SK-N-SH treated with all-trans-retinoic acid at 6 μM for 48 hours (cell line): ENCODE measurements at places on chromosomes 2 and 18.

DNA sequence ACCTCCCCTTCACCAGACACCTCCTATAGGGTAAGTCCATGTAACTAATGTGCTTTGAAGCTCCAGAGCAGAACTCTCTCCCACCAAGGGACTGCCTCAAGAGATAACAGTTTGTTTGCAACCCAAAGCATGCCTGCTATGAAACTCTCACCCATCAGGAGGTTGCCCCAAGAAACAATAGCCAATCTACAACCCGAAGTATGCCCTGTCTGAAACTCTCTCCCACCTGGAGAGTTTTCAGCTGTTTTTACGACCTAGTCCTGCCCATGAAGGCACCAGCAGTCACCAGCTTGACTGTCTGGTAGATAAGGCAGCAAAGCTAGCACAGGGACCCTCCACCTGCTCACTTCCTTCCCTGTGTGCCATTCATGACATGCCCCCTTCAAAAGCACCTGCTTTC, 533.9 kb upstream of the CRIM1 start:
- no peak for ATAC-seq

DNA sequence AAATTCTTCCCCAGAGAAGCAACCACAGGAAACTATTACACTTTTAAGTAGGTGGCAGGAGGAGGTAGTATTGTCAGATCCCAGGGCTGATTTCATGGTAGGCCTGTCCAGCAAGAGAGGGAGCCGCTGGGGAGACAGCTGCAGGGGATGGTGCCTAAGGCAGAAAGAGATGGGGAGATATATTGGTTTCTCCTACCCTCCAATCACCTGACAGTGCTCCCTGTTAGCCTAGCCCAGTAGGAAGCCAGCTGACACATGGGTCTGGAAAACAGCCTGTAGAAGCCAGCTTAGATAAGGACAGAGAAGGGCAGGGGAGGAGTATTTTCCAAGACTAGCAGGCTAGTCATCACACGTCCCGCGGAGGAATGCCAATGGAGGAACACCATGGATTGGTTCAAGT, 8.2 kb upstream of the SPOPL start:
- no peak for ATAC-seq

DNA sequence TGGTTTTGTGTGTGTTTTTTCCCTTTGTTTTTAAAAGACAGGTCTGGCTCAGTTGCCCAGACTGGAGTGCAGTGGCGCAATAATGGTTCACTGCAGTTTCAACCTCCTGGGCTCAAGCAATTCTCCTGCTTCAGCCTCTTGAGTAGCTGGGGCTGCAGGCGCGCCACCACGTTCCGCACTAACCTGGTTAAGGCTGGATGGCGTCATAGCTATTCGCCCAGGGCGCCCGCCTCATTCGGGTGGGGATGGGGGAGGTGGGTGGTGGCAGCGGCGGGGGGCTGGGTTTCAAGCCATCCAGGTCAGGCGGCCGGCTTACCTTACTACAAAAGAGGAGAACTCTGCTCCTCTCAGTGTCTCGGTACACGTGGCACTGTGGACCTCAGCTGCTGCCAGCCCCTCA, 42.8 kb downstream of the EEF1B2 start:
- ATAC-seq = no peak

DNA sequence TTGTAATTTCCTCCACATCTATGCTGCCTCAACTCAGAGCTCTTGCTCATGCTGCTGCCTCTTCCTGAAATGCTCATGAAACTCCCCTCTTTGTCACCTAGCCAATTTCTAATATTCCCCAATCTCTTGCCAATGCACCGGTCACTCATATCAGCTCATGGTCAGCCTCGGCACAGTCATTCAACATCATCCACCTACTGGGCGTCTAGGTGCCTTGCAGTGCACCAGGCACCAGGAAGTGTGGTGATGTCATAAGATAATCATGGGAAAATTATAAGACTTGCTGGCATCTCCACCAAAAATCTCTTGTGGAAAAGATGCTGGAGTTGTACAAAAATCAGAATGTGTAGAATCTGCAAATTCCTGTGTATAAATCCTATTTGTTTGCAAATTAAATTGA, 52.6 kb upstream of the RAB27B start:
- peak; percentile 88 for ATAC-seq

DNA sequence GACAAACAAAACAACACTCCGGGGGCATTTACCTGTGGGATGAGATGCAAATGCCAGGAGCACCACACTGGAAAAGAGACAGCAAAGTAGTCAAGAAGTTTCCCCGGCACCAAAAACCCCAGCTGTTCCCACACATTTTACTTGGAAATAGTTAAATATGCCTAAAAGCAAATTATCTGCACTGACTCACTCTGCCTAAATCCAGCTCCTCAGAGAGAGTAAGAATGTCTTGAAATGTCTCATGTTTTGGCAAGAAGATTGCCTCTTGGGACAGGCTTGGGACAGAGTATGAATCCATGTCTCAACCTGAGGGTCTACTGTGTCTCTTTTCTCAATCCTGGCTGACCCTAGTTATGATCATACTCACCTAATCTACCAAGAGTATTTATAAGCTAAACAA, 87.5 kb upstream of the RIOK3 start:
- peak; percentile 72 for ATAC-seq

DNA sequence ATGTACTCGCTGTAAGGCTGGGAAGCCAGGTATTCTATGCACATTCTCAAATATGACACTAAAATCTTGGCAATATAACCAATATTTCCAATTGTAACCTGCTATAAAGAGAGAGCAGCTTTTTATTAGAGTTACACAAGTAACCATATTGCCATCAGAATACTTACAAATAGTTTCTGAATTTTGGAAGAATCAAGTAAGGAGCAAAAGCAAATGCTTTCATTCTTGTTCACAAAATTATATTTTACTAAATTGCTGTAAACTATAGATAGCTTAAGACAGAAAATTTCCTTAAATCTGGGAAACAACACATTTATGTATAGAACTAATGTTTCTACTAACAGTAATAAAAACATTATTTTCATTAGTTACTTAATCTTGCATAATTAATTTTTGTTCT, 77.2 kb downstream of the EFEMP1 start:
- no peak for ATAC-seq

GRCh38 chr2:39608263-39608575, 57.5 kb upstream of the TMEM178A start:
- ATAC-seq = no peak

- ATAC-seq = peak; percentile 78
These were observed 91.8 kb downstream of the METTL8 start for GRCh38 chr2:171342067-171342413.

DNA sequence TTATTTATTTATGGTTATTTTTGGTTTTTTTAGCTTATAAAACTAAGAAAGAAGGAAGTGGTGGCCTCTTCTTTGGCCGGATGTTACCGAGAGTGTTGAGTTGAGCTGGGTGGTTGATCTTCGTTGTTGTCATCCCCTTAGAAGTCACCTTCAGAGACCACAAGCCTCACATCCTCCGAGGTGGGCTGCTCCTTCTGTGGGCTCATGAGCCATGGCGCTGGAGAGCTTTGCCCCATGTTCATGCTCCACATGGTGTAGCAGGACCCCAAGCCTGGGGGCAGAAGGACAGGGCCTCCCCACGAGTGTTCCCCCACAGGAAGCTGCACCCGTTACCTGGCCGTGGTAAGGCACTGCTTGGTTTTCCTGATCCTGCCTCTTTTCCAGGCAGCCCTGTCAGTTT, 23.4 kb downstream of the SNTG2 start:
- ATAC-seq = no peak

GRCh38 chr2:241741016-241741415, 6.6 kb downstream of the D2HGDH start:
- ATAC-seq = no peak; the same call in 2 of the 3 replicates

DNA sequence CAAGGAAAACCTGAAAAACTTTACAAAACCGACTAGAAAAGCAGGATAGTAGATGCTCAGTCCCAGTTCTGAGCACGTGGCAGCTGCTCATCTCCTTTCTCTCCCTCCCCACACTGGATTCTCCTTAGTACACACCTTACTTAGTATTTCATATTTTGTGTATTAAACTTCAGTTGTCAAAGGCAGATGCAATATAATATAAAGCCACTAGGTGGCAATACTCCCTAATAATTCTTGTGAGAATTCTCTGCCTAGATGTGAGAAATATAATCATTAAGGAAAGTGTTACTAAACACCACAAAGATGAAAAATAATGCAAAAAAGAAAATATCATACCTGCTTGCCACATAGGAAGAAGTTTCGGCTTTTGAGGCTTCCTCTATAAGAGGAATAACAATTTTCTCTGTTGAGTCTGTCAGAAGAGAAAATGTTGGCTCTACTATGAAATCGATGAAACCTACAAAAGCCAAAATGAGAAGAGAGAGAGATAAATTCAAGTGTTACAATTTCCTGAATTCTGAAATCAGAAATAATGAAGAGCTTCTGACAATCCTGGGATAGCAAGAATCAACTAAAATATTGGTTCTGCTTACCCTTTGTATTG, 200.6 kb downstream of the PPP1R1C start:
- peak; percentile 69 for ATAC-seq

DNA sequence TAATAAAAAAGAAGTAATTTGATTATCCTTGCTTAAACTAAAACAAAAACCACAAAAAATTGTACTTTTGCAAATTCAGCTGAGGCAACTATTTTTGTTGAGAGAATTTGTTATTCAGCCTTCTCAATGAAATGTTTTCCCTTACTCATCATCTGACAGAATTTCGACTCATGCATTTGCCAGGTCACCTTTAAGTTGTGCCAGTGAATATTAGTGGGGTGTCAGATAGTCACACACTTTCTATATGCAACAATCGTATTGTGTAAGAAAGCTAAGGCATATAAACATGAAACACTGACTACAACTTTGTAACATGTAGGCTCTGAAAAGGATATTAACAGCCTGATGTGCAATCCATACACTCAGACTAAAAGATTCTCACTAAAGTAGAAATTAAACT, 1653.1 kb upstream of the SLC39A10 start:
- no peak for ATAC-seq

GRCh38 chr2:28615706-28616105, 119.8 kb downstream of the PLB1 start:
- ATAC-seq = no peak

GRCh38 chr2:199462347-199462955, 4.7 kb upstream of the SATB2 start:
- no peak for ATAC-seq
